Posterior vena cava (tissue), 2 donors: ENCODE measurements at places on chromosomes 12 and 14. TPM values are rescaled to one million over a fixed set of nuclear protein-coding genes. Genes with fewer than 3 reads are reported as not detected.

Gene GEMIN2
- total RNA-seq, result 9.6 TPM

GRCh38 chr14:33081259-33081658, 142.6 kb downstream of the NPAS3 start:
- DNase-seq, result no peak

DNA sequence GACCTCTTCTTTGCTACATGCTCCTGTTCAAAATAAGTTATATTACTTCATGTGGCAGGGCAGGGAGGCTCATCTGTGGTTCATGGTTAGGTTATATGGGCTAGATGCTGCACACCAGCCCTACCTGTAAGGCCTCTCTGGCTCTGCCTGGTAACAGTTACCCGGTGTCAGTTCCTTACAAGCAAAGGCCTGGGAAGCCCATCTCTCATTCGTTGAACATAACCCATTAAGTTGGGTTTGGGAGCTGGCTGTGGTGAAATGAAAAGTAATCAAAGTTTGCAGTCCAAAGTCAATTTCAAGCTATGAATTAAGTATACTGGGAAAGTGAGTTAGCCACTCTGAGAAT, 183.2 kb downstream of the PPM1H start:
- DNase-seq, result no peak

Gene PTPRO
- total RNA-seq, result 5.6 TPM

GRCh38 chr12:70365648-70366518, at the start of gene KCNMB4:
Gene KCNMB4, plus strand, starts transcription at chr12:70366290. Its CDS starts 445 bp downstream, at chr12:70366735.
- DNase-seq, result peak; percentile 83

DNA sequence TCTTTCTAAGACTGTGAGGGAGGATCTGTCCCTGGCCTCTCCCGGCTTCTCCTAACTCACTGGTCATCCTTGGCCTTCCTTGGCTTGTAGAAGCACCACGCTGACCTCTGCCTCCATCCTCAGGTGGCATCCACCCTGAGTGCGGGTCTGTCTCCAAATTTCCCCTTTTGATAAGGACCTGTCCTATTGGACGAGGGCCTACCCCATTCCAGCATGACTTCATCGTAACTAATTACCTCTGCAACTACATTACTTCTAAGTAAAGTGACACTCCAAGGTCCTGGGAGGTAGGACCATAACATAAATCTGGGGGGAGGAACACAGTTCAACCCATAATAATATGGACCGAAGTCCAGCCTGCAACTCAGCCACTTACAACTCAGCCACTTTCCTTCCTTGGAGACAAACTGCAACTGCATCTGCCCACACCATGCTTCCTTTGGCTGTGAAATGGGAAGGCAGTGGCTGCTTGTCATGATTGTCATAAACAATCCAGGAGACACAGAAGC, 229.6 kb upstream of the DIO3 start:
- DNase-seq, result no peak

DNA sequence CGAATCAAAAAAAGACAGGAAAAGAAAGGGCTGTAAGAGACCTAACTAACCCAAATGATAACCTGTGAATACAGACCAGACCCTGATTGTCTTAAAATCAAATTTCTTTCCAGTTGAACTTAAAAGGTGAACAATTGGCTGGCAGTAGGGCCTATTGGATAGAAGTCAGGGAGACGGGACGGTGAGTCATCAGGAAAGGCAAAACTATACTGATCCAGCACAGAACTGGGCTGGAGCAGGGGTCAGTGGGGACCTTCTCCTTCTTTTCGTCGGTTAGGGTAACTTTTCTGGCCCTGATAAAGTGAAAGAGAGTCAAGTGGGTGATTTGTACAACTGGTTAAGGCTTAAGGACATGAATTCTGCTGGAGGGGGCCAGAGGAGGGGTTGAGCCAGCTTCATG, 84.9 kb upstream of the OTX2 start:
- no peak for DNase-seq

- DNase-seq, result no peak
These were observed 70.5 kb downstream of the ITPK1 start for GRCh38 chr14:93045211-93045674.
